ENCODE measurements at places on chromosomes 6 and 20.
A peak's percentile ranks its signal among the peaks of the same experiment; 100 is the strongest.

- peak; percentile 56 for DNase-seq
Observed at GRCh38 chr6:53795702-53796450, 1.1 kb downstream of the LRRC1 start.

- DNase-seq: no peak
Observed at GRCh38 chr20:36885356-36885755, 9.4 kb downstream of the TLDC2 start.

- DNase-seq: no peak
Observed at GRCh38 chr6:83132121-83132520, 60.9 kb downstream of the PGM3 start.

DNA sequence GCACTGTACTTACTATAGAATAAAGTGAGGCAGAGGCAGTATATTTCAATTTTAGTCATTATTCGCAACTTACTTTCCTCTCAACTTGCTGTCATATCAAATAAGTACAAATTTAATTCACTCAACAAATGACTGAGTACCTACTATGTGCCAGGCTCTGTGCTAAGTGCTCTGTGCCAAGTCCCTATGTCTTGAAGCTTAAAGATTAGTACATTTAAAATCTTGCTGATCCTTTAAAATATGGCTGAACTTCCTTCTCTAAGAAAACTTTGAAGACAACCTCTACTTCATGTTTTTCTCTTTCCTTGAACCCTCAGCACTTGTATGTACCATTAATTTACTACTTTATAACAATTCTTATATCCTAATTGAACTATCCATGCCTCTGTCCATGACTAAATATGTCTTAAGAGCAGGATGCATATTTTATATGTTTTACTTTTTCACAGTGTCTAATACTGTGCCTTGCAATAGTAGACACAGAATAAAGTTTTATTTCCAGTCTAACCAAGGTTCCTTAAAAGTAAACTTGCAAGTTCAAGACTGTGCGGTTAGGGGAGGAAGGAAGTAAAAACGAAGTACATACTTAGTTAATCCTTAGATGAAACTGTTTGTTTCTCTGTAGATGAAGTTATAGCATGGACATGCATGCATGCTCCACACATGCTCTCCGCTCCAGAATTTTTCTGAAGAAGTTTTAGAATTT, 10.0 kb upstream of the LATS1 start:
- DNase-seq: no peak

DNA sequence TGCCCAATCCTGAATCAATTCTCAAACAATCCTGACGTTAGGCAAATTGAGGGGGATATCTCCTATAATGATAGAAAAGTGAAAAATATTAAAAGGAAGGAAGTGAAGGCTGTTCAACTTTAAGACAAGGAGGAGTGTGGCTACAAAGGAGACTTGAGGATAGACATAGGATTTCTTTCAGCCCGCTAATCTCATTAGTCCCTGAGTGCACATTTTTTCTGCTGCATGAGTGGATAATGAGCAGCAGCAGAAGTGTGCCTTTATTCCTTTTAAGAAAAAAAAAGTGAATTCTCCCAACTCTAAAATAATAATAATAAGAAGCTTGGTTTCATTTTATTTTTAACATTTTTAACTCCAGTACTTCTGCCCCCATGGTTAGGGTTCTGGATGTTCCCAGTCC, 102.0 kb downstream of the SPTLC3 start:
- DNase-seq: no peak

DNA sequence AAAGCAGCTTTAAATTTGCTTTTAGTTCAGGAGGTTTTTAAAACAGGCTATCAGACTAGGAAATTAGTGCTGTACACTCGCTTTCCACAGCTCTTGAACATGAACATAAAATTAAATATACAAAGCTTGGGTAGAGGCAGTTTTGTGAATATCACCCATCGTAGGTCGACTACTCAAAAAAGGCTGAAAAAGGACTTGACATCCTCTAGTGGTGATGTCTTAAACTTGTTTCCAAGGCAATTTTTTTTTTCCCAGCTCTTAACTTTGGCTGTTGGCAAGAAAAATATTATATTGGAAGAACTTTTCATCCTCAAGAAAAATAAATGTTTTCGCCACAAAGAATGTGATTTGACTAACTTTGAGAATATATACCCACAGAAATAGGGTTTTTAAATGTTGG, 2.9 kb downstream of the MAP7 start:
- DNase-seq: no peak

- no peak for DNase-seq
Observed at GRCh38 chr6:93105907-93106306, 313.5 kb downstream of the EPHA7 start.
